ENCODE measurements at places on chromosomes 16 and 17.
A peak's percentile ranks its signal among the peaks of the same experiment; 100 is the strongest.

GRCh38 chr16:1865902-1866690 lies 5.9 kb downstream of the MEIOB start:
- DNase-seq, result no peak

- DNase-seq, result no peak
Measured at GRCh38 chr16:78816499-78817195, 717.2 kb downstream of the WWOX start.

DNA sequence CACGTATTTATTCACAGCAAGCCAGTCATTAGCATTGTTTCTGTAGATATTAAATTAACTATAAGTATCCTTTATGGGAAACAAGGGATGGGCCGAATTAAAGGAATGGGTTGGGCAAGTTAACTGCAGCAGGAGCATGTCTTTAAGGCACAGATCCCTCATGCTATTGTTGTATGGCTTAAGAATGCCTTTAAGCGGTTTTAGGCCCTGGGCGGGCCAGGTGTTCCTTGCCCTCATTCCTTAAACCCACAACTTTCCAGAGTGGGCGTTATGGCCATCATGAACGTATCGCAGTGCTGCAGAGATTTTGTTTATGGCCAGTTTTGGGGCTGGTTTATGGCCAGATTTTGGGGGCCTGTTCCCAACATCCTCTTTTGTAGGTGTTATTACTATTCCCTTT lies 9.1 kb downstream of the PHKB start:
- DNase-seq, result no peak

DNA sequence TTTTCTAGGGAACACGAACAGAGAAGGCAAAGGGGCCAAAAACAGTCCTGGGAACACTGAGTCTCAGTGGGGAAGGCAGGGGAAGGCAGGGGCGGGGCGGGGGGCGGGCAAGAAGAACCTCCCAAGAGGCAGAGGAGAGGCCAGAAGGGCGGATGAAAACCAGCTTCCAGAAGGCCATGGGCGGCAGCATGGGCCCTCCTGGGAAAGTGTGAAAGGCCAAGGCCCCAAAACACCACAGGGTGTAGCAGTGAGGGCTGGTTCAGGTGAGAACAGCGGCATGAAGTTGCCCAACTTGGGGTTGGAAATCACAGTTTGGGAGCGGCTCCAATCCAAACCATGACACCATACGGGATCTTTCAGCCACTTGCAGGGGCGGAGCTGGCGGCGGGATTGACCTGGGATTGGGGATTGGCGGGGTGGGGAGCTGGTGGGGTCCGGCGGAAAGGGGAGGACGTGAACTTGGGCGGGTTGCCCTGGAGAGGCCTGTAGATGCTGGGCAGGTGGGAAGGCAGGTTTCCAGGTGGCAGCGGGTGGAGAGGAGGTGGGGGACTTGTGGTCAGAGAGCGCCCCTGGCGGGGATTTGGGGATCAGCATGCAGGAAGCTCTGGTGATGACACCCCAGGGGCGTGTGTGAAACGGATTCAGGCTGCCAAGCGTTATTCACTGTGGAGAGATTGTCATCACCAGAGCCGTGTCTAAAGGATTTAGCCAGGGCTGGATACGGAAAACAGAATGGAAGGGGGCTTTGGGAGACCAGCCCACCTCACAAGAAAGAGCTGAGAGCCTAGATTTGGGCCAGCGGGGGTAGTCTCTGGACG lies 80.9 kb downstream of the ARHGAP23 start:
- DNase-seq, result peak; percentile 67

DNA sequence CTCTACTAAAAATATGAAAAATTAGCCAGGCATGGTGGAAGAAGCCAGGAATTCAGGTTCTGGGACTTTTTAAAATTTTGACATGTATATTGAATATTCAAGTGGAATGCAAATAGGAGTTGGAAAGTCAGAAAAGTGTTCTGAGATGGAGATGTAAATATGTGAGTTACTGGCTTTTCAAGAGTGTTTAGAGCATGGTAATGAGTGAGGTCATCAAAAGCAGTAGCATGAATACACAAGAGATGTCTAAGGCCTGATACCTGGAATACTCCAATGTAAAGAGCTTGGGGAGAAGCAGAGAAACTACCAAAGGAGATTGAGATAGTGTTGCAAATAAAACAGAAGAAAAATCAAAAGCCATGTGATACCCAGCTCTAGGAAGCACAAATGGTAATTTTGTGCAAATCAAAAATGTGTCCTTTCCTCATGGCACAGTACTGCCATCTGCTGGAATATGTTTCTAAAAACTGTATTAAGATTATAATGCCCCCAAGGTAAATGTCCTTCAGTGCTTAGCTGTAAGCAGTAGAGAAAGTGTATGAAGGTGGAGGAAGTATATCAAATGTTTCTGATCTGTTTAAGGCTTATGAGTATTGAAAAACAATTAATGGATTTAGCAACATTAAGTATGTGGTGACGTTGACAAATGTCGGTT lies 908.4 kb downstream of the KCNJ18 start:
- peak; percentile 36 for DNase-seq

DNA sequence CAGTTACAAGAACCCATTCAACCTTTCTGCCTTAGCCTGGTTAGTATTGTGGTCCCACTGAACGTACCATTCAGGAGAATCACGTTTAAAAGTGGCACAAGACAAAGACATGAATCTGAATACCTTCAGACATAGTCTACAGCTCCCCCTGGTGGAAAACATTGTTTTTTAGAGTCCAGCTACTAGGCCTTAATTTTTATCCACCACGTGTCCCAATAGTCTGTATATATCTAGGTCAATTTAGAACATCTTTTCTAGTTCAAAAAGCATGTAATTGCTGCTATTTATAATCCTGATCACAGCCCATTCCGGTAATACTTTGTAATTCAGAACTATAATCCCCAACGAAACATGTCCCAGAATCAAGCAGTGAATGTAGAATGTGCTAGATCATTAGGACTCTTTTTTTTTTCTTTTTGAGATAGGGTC lies 13.7 kb upstream of the GUCY2D start:
- DNase-seq, result peak; percentile 85

- DNase-seq, result no peak
Measured at GRCh38 chr17:17982801-17983200, 10.1 kb downstream of the DRC3 start.

GRCh38 chr17:1561420-1562175 lies 994 bp downstream of the PITPNA start:
- no peak for DNase-seq

DNA sequence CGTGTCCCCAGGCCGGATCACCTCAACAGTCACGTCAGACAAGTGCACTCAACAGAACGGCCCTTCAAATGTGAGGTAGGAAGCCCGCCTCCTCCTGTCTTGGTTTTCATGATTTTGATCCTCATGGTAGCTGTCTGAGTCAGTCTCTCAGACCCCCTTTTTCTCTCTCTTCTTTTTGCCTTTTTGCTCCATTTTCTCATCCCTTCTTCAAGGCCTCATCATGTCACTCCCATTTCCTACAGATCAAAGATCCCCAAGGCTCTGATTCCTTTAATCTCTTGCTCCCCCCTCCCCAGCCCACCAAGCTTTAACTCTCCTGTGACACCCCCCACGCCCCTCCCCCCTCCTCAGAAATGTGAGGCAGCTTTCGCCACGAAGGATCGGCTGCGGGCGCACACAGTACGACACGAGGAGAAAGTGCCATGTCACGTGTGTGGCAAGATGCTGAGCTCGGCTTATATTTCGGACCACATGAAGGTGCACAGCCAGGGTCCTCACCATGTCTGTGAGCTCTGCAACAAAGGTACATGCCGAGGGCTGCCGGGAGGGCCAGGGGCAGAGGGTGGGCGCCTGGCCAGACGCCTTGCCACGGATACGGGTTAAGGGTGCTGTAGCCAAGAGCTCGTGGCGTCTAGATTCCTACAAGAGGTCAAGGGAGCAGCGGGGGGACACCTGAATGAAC lies 2.0 kb downstream of the MAZ start:
- DNase-seq, result no peak

GRCh38 chr16:56295059-56295665 lies 103.9 kb downstream of the GNAO1 start:
- no peak for DNase-seq

DNA sequence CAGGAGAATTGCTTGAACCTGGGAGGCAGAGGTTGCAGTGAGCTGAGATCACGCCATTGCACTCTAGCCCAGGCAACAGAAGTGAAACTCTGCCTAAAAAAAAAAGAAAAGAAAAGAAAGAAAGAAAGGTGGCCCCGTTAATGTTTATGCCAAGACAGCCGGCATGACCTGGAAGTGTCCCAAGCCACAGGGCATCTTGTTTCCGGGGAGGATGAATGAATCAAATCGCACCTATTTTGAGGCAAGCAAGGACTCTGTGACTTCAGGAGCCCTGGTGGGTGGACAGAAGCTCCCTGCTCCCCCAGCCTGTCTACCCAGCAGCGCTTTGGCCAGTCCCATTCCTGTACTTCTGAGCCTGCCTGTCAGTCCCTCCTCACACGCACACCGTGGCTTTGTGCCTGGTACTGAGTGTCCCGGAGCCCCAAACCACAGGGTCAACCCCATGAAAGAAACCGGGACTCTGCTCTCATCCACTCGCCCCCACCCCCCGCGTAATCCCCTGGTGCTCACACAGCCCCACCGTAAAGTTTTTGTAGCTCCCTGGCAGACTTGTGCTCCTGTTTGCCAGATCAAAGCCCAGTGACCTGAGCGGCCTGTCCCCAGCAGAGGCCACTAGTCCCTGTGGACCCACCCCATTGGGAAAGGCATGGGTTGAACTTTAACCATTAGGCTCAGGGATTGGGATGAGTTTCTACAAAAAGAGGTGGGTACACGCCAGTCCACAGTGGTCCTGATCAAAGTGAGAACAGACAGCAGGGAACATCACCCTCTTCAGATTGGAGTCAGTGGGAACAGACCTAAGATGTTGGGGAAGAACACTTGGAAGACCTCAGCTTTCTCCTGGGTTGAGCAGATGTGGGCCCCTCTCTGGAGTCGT lies 19.3 kb downstream of the CD2BP2 start:
- DNase-seq, result peak; percentile 63

DNA sequence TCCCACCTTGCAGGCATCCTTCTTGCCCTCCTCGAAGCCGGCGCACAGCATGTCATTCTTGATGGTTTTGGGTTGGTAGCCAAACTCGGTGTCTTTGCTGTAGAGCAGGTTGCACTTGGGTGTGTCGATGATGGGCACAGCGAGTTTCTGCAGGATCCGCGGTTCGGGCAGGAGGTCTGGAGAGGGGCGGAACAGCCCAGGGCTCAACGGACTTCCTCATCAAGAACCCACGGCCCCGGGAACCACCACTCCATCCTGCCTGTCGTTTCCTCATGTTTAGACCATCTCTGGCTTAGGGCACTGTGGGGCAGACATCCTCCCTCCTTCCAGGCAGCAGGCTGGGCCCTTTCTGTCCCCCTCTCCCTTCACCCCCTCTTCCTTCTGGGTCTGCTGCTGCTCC lies 6.5 kb downstream of the PRSS27 start:
- DNase-seq, result no peak

DNA sequence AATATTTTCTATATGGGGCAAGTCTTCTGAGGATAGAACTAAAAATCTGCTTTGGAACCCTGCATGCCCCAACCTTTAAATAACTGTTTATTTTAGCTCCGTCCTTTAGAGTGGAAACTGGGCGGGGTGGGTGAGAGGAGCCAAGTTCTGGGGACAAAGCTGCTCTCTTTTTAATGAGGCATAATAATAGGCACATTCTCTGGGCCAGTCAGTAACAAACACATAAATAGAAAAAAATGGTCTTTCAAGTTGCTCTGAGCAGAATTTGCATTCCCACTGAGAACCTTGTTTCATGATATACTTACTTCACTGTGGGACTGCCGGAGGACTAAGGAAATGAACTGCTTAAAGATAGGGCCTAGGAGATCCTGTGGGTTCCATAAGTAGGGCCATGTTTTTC lies 51.5 kb downstream of the KNOP1 start:
- no peak for DNase-seq

GRCh38 chr17:59764292-59764741 lies 56.9 kb downstream of the VMP1 start:
- peak; percentile 42 for DNase-seq

- DNase-seq, result peak; percentile 13
Measured at GRCh38 chr16:23155445-23156049, 6.3 kb upstream of the USP31 start.

GRCh38 chr17:364308-364707 lies 11.7 kb upstream of the RPH3AL start:
- DNase-seq, result no peak

GRCh38 chr17:75088465-75089417 lies 987 bp downstream of the SLC16A5 start:
- peak; percentile 59 for DNase-seq

DNA sequence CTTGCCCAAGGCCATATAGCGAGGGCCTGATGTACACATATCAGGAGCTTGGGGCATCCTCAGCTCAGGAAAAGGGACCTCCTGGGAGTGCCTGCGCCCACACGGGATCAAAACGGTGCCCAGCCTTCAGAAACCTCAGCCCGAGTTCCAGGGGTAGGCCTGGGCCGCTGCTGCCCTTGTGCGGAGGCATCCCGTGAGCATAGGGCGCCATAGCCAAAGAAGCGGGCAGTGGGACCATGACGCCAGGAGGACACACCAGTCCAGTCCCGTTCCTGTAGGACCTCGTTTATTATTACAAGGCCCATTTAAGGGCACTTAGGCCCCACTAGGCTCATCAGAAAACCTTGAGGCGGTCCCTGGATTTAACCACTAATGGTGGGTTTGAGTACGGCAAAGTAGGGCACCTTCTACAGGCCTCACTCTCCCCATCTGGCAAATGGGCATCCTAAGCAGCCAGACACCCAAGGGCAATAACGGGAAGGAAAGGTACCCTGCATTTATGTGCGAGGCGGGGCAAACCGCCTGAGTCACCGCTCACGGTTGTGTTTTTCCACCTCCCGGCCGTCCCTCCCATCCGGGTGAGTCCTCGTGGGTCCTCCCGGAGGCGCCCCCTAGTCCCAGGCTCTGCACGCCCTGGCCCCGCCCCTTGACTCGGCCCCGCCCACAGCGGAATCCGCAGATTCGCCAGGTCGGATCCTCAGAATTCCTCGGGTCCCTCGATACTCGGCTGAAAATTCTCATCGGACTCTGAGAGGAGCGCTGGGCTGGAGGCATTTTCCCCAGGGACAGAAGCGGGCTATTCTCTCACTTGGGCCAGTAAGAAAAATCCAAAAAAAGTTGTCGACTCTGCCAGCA lies 726 bp upstream of the SETD1A start:
- DNase-seq, result peak; percentile 88

GRCh38 chr17:16319969-16320368 lies 33.3 kb downstream of the CENPV start:
- no peak for DNase-seq

- no peak for DNase-seq
Measured at GRCh38 chr17:75349589-75349988, 55.9 kb downstream of the GRB2 start.

DNA sequence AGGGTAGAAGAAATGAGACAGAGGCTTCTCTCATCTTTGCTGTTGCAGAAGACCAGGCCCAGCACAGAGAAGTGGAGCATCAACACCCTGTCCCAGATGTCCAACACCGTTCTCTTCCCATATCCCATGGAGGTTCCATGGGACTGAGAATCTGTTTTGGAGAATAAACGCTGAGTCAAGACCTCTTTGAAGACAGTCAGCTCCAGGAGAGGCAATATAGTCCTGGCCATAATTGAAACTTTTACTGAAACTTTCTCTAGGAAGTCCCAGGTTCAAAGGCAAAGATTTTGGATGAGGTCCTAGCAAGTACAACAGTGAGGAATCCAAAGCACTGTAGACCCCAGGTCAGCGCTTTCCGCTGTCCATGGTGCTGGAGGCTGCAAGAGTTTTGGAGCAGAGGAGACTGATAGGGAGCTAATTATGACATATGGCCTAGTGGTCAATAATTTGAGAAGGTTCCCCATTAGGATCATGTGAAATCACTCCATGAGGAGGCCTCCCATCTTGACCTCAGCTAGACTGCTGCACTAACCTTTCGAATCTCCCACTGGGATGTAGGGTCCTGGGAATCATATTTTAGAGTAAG lies 36.0 kb downstream of the OSBPL7 start:
- no peak for DNase-seq

GRCh38 chr16:80084163-80084562 lies 456.6 kb upstream of the DYNLRB2 start:
- DNase-seq, result no peak

Data from A172 (cell line).